CMK (cell line): ENCODE measurements at places on chromosomes 6 and 20.
A peak's percentile ranks its signal among the peaks of the same experiment; 100 is the strongest.

DNA sequence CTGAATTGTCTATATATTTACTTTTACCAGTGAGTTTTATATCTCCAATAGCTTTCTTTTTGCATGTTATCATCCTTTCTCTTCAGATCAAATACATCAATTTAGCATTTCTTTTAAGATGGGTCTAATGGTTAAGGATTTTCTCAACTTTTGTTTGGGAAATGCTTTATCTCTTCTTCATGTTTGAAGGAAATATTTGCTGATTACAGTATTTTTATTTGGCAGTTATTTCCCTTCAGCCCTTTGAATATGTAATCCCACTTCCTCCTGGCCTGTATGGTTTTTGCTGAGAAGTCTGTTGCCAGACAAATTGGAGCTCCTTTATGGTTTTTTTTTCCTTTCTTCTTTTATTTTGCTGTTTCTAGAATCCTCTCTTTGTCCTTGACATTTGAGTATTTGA lies 6.7 kb upstream of the CST9L start:
- no peak for DNase-seq

DNA sequence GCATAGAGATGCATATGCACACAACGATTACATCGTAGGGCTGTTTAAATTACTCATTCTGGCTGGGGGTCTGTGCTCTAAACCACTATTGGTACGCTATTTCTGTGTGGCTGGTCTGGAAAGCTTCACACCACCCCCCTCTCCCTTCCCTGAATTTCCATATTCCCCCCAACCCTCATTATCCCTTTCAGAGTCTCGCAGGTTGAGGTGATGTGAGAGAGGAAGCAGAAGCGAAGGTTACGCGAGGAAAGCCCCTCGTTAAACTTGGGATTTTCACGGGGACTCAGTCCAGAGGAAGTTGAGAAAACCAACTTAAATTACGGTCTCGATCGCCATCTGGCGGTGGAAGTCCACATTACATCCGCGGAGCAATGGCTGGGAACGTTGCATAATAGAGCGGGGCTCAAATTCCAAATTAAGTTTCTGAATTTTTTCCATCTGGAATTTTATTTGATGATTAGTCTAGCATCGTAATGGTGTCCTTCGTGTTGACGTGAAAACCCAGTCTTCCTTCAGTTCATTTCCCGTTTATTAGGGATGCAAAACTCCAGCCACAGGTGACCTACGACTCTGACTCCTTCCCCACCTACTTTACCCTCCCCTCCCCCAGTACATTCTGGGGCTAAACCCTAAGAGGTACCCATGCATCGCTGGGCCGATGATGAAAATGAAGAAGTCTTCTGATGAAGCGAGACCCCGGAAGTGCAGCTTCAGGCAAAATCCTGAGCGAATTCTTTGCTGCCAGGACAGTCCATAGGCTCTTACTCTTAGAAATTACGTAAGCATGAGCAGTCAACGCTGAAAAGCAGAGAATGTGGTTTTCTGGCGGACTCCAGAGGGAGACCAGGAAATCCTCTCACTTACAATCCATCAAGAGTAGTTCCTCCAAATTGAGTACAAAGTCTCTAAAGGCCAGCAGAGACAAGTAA lies 19.7 kb downstream of the HLA-DOB start:
- DNase-seq: peak; percentile 37

- no peak for DNase-seq
These were observed 230.4 kb downstream of the PLCB1 start for GRCh38 chr20:8362457-8362856.

DNA sequence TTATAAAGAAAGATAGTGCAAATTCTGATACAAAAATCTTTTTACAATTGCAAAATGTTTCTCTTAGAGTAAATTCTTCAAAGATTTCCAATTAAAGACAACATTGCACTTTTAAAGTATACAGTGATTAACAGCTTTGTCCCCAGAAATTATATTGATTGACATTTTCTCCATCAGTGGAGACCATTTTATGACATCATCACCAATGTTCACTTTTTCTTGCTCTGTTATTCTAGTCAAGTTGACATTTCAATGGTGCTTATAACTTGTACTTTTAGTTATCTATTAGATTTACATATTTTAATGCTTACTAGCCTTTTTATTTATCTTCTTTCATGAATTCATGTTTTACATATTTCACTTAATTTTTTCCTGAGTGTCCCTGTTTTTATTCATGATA lies 524.8 kb downstream of the HAO1 start:
- DNase-seq: no peak

DNA sequence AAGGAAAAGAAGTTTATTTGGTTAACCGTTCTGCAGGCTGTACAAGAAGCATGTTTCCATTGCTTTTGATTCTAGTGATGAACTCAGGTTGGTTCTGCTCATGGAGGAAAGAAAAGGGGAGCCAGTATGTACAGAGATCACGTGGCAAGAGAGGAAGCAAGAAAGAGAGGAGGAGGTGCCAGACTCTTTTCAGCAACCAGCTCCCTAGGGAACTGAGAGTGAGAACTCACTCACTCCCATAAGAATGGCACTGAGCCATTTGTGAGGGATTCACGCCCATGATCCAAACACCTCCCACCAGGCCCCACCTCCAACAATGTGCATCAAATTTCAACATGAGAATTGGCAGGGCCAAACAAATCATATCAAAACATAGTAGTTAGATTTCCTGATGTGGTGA lies 649.1 kb downstream of the EPM2A start:
- no peak for DNase-seq

- no peak for DNase-seq
These were observed 10.2 kb downstream of the SMPDL3A start for GRCh38 chr6:122799140-122799745.

GRCh38 chr6:11788043-11788442 lies 9.4 kb upstream of the ADTRP start:
- DNase-seq: no peak

DNA sequence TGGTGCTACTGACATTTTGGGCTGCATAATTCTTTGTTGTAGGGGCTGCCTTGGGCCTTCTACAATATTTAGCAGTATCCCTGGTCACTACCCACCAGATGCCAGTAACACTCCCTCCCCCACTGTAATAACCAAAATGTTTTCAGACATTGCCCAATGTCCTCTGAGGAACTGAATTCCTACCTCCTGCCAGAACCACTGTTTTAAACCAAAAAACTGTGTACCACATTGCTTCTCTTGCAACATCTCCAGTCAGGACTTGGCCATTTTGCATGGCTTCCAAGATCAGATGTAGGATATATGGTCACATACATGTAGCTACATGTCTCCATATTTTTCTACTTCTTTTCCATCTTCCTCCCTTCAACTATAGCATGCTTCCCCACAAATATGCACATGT lies 97.4 kb upstream of the IFNGR1 start:
- DNase-seq: no peak

- no peak for DNase-seq
These were observed 315.7 kb upstream of the MOCS1 start for GRCh38 chr6:40249935-40250334.

- DNase-seq: no peak
These were observed 39.7 kb downstream of the CDH26 start for GRCh38 chr20:59997896-59998295.

DNA sequence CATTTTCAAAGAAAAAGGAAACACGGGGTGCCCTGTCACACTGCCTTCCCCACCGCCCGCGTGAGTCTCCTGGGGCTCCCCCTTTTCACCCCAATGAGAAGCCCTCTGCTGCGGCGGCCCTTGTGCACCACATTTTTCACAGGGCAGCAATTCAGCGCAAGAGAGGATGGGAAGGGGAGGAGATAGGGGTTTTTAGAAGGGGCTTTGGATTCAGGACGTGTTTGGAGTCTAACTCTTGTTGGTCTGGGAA lies 726 bp upstream of the ARFGEF3 start:
- DNase-seq: no peak

DNA sequence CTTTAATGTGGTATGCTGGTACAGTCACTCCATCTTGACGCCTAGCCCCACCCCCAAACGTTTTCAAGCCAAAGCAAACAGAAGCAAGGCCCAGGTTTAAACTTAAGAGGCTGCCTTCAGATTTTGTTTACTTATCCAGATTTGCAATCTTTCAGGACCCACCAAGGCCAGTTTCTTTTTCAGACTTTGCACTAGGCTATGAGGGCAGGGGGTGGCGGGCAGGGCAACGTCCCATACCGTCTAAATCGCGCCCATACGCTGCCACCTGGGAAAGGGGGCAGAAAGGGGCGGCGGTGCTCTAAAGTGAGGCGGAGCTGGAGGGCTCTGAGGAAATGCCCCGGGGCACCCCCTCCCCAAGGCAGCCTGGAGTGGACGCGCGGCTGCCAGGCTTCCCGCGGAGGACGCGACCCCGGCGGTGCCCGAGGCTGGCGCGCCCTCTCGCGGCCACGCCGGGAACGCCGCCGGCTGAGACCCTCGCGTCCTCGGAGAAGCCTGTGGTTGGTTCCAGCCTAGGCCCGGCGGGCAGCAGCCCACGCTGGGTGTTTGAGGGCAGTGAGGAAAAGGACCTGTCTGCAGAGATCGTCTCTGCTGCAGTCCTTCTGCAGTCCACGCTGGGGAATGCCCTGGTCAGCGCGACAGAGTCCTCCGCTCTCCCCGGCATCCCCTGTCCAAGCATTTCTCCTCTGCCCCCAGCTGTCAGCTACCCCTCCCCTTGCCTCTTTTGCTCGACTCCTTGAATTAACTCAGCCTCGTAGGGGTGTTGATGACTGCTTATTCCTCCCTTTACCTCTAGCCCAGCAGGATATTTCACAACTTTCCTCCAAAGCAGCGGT lies 129.2 kb upstream of the PRND start:
- DNase-seq: no peak

DNA sequence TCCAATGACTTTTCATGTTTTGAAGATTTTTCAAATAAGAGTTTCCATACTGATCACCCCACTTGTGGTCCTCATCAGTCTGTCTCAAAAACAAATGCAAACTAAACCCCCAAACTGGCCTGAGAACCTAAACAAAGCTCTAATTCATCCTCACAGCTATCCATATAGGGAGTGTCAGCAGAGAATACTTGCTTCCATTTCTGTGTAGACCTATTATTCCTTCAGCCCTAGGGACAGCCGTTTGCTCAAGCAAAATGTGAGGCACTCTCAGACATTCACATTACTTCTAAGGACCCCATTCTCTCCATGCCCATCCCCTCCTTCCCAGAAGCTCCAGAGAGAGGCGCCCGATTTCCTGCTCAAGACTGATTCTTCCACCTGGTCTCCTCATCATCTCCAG lies 24.6 kb downstream of the DNAAF9 start:
- no peak for DNase-seq

GRCh38 chr20:2109425-2110210 lies 8.0 kb downstream of the STK35 start:
- no peak for DNase-seq

GRCh38 chr20:23145281-23145700 lies 59.2 kb upstream of the CD93 start:
- no peak for DNase-seq

DNA sequence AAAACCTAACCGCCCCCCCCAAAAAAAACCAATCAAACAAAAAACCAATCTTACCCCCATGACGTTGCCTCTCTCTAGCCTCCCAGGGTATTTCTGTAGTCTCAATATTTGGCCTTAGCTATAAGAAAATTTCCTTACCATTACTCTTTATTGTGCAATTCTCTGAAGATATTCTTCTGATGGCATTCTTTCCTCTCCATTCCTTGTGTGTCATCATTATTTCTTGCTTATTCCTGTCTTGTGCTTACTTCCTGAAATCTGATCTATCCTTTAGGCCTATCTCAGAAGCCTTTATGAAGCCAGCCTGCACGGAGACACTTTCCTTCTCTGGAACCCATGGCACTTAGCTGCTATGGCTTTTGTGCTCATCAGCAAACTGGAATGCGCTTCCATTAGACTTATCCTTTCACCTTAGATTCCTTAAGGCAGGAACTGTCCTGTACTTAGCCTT lies 65.9 kb upstream of the DDR1 start:
- DNase-seq: no peak

DNA sequence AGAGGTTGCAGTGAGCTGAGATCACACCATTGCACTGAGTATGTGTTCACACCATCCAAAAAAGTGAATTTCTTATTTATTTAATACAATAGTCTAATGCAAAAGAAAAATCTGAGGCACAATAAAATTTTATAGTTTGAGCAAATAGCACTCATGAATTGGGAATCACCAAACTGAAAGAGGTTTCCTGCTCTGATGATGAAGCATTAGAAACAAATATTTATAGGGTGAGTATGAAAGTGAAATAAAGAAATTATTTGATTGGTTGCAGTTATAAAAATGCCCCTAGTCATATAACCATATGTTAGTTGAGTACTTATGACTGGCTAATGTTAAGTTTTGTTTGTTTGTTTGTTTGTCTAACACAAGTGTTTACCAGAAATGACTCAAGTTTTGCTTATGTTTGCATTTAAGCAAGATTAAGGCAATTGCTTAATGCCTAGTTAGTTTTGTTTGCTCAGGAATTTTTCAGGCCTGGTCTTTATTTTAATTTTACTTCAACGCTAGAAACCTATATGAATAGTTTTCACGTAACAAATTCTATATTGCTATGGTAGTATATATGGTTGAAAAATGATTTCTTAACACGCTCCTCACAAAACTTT lies 151.5 kb upstream of the FAM83B start:
- DNase-seq: no peak

DNA sequence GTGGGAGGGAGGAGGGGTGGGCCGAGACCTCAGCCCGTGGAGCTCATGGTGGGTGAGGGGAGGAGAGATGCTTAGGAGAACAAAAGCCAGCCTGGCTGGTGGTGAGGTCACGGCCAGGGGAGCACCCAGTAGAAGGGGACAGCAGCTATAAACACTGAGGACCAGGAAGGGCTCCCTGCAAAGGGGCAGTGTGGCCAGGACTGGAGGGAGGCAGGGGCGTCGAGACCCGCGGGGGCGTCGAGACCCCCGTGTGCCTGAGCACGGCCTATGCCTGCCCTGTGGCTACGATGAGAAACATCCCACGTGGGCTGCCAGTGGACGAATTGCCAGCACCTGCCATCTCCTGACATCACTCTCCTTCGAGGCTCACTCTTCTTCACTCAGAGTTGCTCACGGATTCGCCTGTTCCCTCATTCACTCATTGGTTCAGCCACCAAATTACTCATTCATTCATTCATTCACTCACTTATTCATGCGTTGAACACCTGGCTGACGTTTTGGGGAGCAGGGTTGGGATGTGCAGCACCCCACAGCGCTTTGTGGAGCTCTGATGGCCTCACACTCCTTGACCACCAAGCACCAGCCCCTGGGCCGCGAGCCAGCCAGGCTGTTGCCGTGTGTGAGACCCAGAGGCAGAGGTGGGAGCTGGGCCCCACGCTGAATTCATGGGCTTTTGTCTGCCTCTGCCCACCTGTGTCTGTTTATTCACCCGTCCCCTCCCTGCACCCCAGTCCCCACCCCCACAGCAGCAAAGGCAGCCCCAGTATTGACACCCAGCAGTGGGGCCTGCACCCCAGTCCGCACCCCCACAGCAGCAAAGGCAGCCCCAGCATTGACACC lies 61.2 kb upstream of the BHLHE23 start:
- no peak for DNase-seq
